ENCODE measurements at places on chromosomes 6 and 20.

GRCh38 chr6:44780161-44780560 lies 392.7 kb downstream of the CDC5L start:
- H3K4me1 ChIP-seq, result peaks cover 13% of the 10 kb centered on the region
- H3K27ac ChIP-seq, result no peak overlapping the region
- H3K36me3 ChIP-seq, result peaks cover 8% of the 10 kb centered on the region
- no peak overlapping the region for H3K4me3 ChIP-seq

- no peak overlapping the region for H3K27ac ChIP-seq
- H3K27me3 ChIP-seq, result peaks cover 5% of the 10 kb centered on the region
- DNase-seq, result no peak
- no peak overlapping the region for H3K4me3 ChIP-seq
- peaks cover 3% of the 10 kb centered on the region for H3K4me1 ChIP-seq
Measured at GRCh38 chr20:41352666-41353065, 12.0 kb downstream of the LPIN3 start.

GRCh38 chr20:58571693-58572427 lies 56.7 kb upstream of the APCDD1L start:
- peak overlapping the region; percentile 40 for H3K4me3 ChIP-seq
- peak overlapping the region; percentile 91 for H3K27ac ChIP-seq
- peaks cover 97% of the 10 kb centered on the region for H3K4me1 ChIP-seq

- no peak overlapping the region for H3K4me3 ChIP-seq
- H3K36me3 ChIP-seq, result no peaks in the 10 kb centered on the region
- no peak for DNase-seq
- peaks cover 18% of the 10 kb centered on the region for H3K4me1 ChIP-seq
- H3K27me3 ChIP-seq, result no peaks in the 10 kb centered on the region
Measured at GRCh38 chr6:135880066-135880972, 28.8 kb downstream of the PDE7B start.

GRCh38 chr20:40565682-40566040 lies 123.4 kb downstream of the MAFB start:
- H3K27me3 ChIP-seq, result peaks cover 4% of the 10 kb centered on the region
- no peak for DNase-seq
- H3K36me3 ChIP-seq, result no peaks in the 10 kb centered on the region
- peaks cover 40% of the 10 kb centered on the region for H3K4me1 ChIP-seq
- H3K27ac ChIP-seq, result no peak overlapping the region

DNA sequence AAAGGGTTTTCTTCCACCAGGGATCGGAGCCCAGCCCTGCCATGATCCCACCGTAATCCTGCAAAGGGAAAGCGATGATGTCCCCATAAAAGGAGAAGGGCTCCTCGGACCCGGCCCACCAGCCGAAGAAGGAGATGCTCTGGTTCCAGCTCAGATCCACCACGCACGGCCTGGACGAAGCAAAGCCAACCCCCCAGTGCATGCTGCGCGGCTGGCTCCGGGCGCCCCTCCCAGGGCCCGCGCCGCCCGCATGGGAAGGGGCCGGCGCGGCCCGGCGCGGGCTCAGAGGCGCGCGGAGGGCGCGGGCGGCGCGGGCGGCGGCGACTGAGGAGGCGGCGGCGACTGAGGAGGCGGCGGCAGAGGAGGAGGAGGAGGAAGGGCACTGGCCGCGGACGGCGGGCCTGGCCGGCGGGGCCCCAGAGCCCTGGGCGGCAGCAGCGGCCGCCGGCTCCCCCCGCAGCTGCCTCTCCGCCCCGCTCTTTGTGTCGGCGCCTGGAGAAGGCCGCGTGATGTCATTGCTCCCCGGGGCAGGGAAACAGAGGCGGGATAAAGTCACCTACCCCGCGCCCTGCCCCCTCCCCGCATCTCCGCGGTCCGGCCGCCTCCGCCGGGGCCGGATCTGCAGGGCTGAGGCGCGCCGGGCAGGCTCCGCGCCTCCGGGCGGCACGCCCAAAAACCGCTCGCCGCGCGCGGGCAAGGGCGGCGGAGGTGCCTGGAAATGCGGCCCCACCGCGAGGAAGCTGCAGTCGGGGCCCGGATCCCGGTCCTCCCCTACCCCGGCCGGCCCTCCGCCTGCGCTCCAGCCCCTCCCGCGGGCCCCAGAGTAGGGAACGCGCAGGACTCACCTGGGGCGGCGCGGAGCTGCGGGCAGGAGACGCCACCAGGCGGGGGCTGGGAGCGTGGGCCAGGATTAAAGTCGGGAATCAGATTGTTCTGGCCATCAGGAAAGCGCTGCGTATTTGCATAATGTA lies at the start of gene FAXC:
Gene FAXC (minus strand): TSS at position 504 of the 971 bp plus-strand sequence. CDS start 302 bp downstream, at position 202.
- H3K36me3 ChIP-seq, result no peaks in the 10 kb centered on the region
- DNase-seq, result peak; percentile 67
- H3K27ac ChIP-seq, result no peak within 1 kb of the TSS
- peak within 1 kb of the TSS; percentile 90 for H3K4me3 ChIP-seq
- H3K27me3 ChIP-seq, result peaks cover 26% of the 10 kb centered on the region

DNA sequence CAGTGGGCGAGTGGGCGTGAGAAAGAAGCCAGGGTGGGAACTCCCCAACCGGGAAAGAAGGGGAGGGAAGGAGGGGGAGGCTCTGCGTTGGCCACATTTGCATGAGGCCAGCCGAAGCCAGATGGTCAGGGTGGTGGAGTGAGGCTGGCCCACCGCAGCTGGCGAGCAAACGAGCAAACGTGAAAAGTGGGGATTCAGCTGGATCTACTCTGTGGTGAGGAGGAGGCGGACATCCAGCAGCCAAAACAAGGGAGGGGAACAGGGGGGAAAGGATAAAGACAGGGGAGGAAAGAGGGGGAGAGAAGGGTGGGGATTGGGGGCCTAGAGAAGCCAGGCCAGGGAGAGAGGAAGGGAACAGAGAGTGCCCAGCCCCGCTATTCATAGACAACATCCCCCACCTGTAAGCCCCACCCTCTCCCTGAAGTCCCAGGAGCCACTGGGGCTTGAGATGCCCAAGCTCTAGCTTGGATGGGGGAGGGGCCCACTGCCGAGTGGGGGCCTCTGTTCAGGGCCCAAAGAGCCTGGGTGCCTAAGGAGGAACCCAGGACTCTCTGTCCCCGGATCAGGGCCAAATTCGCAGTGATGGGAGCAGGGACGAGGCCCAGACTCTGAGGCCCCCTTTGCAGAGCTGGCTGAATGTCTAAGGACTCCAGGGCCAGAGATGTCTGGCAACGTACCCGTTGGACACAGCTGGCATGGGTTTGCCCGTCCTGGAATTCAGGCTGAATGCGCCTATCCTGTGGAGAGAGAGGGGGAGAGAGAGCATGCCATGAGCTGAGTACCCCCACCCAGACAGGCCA lies 45.1 kb downstream of the CPNE5 start:
- H3K4me3 ChIP-seq, result peak overlapping the region; percentile 6
- H3K36me3 ChIP-seq, result no peaks in the 10 kb centered on the region
- peak; percentile 42 for DNase-seq
- peaks cover 3% of the 10 kb centered on the region for H3K27me3 ChIP-seq

GRCh38 chr20:49426873-49427272 lies 55.6 kb downstream of the KCNB1 start:
- no peaks in the 10 kb centered on the region for H3K4me1 ChIP-seq
- no peak overlapping the region for H3K27ac ChIP-seq
- no peak overlapping the region for H3K4me3 ChIP-seq

GRCh38 chr6:50998905-50999304 lies 180.2 kb downstream of the TFAP2B start:
- H3K36me3 ChIP-seq, result no peaks in the 10 kb centered on the region
- H3K4me3 ChIP-seq, result no peak overlapping the region
- peaks cover 17% of the 10 kb centered on the region for H3K27me3 ChIP-seq
- no peak overlapping the region for H3K27ac ChIP-seq
- no peak for DNase-seq

- H3K36me3 ChIP-seq, result no peaks in the 10 kb centered on the region
- no peak overlapping the region for H3K27ac ChIP-seq
- no peak for DNase-seq
Measured at GRCh38 chr6:17884498-17885478, 102.6 kb downstream of the KIF13A start.

- no peak overlapping the region for H3K4me3 ChIP-seq
- H3K4me1 ChIP-seq, result peaks cover 3% of the 10 kb centered on the region
- no peak overlapping the region for H3K27ac ChIP-seq
- H3K36me3 ChIP-seq, result no peaks in the 10 kb centered on the region
- peaks cover 15% of the 10 kb centered on the region for H3K27me3 ChIP-seq
Measured at GRCh38 chr6:12649325-12649724, 67.2 kb upstream of the PHACTR1 start.

DNA sequence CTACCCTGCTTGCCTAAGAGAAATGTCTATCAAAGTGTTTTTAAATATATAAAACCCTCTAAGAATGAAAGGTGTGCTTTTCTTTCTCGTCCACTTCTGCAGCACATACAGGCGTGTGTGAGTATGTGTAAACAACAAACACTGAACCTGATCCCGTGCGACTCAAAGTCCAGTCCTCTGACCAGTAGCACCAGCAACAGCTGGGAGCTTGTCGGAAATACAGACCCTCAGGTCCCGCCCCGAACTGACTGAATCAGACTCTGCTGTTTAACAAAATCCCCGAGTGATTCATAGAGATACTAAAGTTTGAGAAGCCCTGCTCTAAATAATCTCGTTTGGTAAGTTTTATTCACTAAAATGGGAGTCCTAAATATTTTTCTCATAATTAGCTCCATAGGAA lies 208.0 kb upstream of the KCNQ5 start:
- peaks cover 3% of the 10 kb centered on the region for H3K27me3 ChIP-seq
- H3K36me3 ChIP-seq, result no peaks in the 10 kb centered on the region
- H3K4me3 ChIP-seq, result no peak overlapping the region

DNA sequence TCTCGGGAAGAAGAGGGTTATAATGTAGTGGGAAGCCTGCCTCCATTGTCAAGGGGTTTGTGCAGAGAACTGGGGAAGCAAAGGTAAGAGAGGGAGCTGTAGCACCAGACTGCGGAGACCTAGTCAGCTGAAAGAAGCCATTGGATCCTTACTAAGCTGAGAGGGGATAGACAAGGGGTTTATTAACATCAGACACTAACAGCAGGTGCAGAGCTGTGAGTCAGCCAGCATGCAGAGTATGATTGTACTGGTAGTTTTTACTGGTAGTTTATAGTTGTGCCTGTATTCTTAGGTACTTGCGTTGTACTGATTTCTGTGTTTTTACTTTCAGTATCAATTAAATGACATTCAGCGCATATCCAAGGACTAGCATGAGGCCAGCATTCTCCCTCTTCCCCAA lies 17.8 kb upstream of the COL19A1 start:
- no peak overlapping the region for H3K4me3 ChIP-seq
- no peak for DNase-seq
- no peaks in the 10 kb centered on the region for H3K4me1 ChIP-seq
- H3K27ac ChIP-seq, result no peak overlapping the region

GRCh38 chr20:5602346-5602745 lies 147.9 kb upstream of the SHLD1 start:
- H3K27ac ChIP-seq, result peak overlapping the region; percentile 1
- H3K4me1 ChIP-seq, result peaks cover 29% of the 10 kb centered on the region
- no peak for DNase-seq
- H3K36me3 ChIP-seq, result peaks cover 35% of the 10 kb centered on the region

DNA sequence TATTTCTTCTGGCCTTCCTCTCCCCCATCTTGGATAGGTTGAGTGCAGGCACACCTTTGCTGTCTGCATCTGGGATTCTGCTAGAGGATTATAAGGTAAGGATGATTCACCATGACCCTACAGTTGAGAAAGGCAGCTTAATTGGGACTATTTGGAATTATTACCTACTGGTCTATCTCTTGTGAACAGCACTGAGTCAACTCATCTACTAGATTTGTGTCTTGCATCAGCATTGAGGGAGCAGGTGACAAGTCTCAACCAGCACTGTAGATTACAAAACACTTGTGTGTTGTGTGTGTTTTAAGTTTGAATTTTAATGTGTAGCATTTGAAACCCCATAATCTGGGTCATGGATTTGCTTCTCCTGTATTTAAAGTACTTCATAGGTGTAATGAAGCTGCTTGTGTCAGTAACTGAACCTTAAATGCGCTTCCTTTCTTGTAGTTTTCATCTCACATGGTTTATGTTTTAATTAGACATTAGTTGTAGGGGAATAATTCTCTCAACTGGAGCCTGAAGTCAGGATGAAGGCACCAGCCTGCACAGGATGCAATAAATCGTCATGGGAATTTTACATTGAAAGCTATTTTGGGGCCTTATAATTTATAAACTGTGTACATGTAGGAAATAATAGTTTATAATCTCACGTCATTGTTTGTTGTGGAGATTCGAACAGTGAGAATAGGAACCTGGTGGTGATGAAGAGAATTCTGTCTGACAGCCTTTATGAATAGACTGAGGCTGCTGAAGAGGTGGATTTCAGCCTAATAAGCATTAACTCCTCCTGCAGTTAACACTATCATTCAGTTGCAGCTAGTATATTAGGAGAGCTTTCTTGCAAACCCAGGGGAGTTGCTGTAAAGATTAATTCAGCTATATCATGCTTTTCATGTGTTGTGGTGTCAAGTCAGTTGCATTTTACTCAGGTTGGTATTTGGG lies 125.1 kb downstream of the JARID2 start:
- peaks cover 16% of the 10 kb centered on the region for H3K36me3 ChIP-seq
- H3K4me3 ChIP-seq, result no peak overlapping the region
- no peak for DNase-seq
- no peak overlapping the region for H3K27ac ChIP-seq
- no peaks in the 10 kb centered on the region for H3K27me3 ChIP-seq

DNA sequence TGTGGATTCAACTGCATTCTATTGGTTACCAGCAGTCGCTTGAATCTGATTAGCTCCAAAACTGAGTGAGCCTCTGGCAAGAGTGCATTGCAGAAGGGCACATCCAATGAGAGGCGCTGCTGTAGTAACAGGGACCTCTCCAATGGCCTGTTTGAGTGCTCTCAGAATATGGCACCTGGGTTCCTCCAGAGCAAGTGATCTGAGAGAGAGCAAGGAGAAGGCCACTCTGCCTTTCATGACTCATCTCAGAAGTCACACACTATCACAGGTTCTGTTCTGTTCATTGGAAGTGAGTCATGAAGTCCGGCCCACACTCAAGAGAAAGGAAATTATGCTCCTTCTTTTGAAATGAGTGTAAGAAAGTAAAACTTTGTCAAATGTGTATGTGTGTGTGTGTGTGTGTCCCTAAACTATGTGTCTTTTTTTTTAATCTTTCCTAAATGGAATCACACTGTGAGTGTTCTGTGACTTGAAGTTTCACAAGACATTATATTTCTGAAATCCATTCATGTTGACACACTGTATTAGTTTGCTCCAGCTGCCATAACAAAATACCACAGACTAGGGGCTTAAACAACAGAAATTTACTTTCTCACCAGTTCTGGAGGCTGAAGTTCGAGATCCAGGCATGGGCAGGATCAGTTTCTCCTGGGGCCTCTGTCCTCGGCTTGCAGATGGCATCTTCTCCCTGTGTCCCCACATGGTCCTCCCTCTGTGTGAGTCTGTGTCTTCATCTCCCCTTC lies 138.3 kb upstream of the CDYL start:
- no peak overlapping the region for H3K27ac ChIP-seq
- H3K27me3 ChIP-seq, result no peaks in the 10 kb centered on the region
- no peak overlapping the region for H3K4me3 ChIP-seq
- DNase-seq, result no peak

- no peaks in the 10 kb centered on the region for H3K27me3 ChIP-seq
- no peak overlapping the region for H3K27ac ChIP-seq
- H3K36me3 ChIP-seq, result peaks cover 4% of the 10 kb centered on the region
- H3K4me1 ChIP-seq, result no peaks in the 10 kb centered on the region
Measured at GRCh38 chr6:11522812-11523605, 14.5 kb upstream of the TMEM170B start.

GRCh38 chr6:11497881-11498280 lies 39.7 kb upstream of the TMEM170B start:
- no peak overlapping the region for H3K4me3 ChIP-seq
- H3K27ac ChIP-seq, result no peak overlapping the region

GRCh38 chr6:89887452-89888137 lies 6.7 kb upstream of the GJA10 start:
- DNase-seq, result no peak
- peaks cover 11% of the 10 kb centered on the region for H3K4me1 ChIP-seq
- H3K4me3 ChIP-seq, result no peak overlapping the region
- no peaks in the 10 kb centered on the region for H3K36me3 ChIP-seq
- H3K27me3 ChIP-seq, result peaks cover 30% of the 10 kb centered on the region

Data from nephron progenitor cell (in vitro differentiated cells).